ENCODE measurements at places on chromosomes 2 and 18.
A peak's percentile ranks its signal among the peaks of the same experiment; 100 is the strongest.

- no peak for DNase-seq
Measured at GRCh38 chr18:49619801-49620200, 57.9 kb downstream of the LIPG start.

- DNase-seq: no peak
Measured at GRCh38 chr18:62702259-62702658, 13.1 kb upstream of the PHLPP1 start.

DNA sequence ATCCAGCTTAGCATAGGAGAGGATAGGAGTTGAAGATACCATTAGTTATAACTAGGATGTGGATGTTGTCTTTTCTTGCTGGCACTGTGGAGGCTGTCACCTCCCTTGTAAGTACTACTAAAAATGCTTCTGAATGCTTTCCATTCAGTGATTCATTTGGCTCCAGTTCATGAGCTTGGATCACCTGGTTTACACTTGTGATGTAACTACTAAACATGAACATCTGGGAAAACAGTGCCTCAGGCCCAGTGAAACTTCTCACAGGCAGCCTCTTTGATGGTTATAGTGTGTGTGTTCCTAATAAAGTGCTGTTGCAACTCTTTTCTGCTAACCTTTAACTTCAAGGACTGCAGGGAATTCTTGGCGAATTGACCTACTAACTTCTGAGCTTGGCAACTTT lies 13.0 kb upstream of the SLC9A2 start:
- DNase-seq: no peak

DNA sequence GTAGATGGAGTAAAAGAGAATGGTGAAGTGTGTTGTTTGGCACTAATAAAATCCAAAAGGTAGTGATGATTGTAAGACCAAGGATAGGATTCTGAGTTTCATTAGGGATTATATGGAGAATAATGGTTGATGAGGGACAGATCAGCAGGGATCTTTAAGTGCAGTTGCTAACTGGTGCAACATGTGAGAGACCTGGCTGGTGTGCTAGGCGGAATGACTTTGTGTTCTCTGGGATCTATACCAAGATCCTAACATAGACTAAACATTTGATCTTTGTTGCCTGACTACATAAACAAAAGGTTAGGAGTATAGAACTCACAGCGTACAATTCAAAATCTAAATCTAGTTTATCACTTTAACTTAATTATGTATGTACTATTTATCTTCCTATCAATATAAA lies 135.4 kb downstream of the PTRHD1 start:
- DNase-seq: no peak

GRCh38 chr2:158049129-158049855 lies 52.4 kb upstream of the UPP2 start:
- DNase-seq: no peak

GRCh38 chr2:38733300-38733971 lies 17.7 kb downstream of the SRSF7 start:
- DNase-seq: no peak

DNA sequence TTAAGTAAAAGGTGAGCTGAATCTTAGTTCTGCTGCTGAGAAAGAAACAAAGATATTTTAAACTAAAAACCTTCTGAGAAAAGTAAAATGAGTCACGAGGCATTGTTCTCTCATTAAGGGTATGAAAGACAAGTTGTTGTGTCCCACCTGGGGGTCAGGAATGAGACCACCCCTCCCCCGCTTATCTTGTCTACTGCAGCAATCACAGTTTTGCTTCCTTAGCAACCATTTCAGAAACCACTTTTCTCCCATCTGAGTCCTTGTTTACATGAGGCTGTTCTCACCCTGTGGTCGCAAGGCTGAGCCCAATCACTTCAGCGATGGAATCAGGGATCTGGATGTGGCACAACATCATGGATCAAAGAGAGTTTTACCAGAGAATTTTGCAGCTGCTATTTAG lies 377.6 kb upstream of the NETO1 start:
- DNase-seq: no peak

DNA sequence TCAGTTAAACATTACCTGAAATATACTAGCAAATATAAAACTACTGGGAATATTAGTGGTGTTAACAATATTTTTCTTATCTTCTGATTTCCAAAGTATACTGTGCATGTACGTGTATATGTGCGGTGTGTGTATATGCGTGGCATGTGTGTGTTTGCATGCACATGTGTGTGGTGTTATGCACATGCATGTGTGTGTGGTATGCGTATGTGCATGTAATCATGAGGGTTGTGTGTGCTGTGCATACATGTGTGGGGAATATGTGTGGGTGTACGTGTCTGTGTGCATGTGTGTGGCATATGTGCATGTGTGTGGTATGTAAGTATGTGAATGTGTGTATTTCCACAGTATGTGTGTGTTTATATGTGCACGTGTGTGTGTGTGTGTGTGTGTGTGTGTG lies 640.2 kb downstream of the TSN start:
- no peak for DNase-seq

- DNase-seq: peak; percentile 68
Measured at GRCh38 chr2:75221862-75222261, 22.5 kb upstream of the TACR1 start.
